Cerebellar nuclear complex (tissue), 1 donor: ENCODE measurements at places on chromosomes 12 and 14.

DNA sequence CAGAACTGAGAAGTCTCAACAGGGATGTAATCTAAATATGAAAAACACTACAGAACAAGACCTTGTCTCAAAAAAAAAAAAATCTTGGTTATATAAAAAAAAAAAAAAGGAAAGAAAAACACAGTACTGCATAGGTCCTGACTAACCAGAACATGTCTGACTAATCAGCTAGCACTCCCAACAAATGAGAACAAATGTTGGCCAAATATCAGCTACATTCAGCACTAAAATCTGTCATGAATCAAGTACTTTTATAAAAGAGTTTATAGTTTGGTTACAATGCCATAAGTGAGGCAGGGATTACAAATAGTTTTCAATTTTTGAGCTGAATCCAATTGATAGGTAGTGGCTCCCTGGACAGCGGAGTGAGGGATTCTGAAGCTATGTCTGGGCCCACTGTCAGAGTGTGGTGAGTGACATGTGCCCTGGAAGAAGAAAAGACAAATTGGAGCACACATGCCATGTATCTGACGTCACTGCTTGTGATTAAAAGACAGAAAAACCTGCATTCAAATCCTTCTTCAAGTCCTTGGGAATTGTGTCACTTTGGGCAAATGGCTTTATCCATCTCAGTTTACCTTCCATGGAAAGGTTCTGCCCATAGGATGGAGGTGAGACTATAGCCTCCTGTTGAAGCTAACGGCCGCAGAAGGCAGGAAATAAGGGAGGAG lies 5.6 kb upstream of the FAM234B start:
- no peak for DNase-seq

GRCh38 chr12:83008703-83009102 lies 322.0 kb downstream of the TMTC2 start:
- no peak for DNase-seq

GRCh38 chr12:123391546-123392343 lies 7.8 kb downstream of the KMT5A start:
- no peak for DNase-seq

GRCh38 chr12:77388445-77389265 lies 323.3 kb upstream of the E2F7 start:
- no peak for DNase-seq

GRCh38 chr14:74977901-74978385 lies 22.5 kb upstream of the PGF start:
- no peak for DNase-seq

- DNase-seq = no peak
These were observed 330.5 kb downstream of the PAWR start for GRCh38 chr12:79360286-79360685.

- DNase-seq = no peak
These were observed 41.0 kb downstream of the BDKRB1 start for GRCh38 chr14:96297000-96297399.

- no peak for DNase-seq
These were observed 565.8 kb upstream of the TBX3 start for GRCh38 chr12:115249671-115250278.

DNA sequence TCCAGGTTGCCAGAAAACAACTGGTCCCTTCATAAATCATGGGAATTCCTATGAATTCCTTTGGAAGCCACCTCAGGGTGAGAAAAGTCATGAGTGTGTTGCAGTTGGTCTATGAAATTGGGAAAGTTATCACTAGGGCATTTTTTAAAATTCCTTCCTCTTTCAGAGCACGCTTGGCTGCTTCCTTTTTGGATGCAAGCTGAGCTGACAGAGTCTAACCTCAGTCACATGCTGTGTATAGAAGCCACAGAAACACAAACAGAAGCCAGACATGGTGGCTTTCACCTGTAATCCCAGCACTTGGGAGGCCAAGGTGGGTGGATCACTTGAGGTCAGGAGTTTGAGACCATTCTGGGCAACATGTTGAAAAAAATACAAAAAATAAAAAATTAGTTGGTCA lies 21.7 kb upstream of the HELB start:
- no peak for DNase-seq

DNA sequence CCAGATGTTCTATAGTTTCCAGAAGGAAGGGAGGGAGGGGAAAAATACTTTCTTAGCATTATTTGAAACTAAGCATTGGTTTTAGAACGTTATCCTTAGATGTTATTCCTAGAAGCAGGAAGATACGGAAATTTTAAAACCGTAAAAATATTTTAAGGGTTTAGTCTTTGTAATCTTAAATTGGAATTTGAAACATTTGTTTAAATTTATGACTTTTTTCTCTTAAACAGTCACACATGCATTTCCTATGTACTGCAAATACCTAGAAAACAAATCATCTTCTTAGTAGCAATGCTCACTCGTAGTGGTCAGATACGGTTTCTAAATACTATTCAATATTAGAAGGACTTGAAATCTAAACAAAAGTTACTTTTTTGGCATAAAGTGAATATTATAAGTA lies 282.0 kb downstream of the ERC1 start:
- DNase-seq = no peak
